Mucosa of descending colon (tissue), 3 donors: ENCODE measurements at places on chromosomes 7 and 10.
A peak's percentile ranks its signal among the peaks of the same experiment; 100 is the strongest.

DNA sequence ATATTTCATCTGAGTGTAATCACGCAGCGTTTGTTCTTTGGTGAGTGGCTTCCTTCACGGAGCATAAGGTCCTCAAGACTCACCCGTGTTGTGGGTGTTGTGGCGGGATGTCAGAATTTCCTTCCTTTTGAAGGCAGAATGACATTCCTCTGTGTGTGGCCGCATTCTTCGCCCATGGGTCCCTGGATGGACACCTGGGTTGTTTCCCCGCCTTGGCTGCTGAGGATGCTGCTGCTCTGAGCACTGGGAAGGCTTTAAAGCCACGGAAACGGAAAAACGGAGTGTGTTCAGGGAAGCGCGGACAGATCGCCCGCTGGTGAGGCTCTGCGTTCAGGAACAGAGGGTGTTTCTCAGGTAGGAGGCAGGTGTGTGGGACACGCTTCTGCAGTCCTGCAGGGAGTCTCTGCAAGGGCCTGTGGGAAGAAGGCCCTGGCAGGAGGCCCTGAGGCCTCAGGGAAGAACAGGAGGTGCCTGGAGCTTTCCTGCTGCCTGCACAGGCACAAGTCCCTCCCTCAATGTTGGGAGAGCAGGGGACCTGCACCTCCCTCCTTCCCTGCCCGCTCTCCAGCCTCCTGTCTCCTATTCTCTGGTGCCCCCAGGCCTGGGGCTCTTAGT is 35.7 kb upstream of the SHH start:
- DNase-seq = no peak

DNA sequence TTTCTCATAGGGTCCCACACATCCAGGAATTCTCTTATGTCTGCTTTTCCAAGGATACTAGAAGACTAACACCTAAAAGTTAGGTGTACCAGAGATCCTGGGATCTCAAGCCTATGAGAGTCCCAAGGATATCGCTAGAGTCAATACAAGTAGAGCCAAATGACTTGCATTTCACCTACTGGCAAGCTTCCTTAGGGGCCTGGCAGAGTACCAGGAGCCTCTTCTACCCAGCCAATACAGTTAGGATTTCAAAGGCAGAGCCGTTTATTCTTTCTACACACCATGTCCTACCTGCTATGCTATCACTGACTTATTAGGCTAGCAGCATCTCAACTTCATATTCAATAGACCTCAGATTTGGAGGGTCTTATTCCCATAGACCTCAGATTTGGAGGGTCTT is 53.5 kb upstream of the UNC5B start:
- DNase-seq = no peak

DNA sequence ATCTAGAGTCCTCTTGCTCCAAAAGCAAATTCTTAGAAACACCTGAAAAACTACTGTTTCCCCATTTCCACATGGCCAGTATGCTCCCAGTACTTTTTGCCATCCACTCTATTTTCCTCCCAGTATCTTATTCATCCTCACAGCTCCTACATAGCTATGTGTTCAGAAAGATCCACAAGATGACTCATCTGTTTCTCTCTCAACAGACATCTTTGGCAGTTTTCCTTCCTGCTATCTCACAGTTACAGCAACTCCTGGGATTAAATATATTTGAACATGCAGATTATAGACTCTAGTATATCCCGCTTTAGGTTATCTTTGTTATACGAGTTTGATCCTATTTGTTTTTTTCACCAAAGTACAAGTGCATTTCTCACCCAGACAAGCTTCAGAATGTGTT is 675.6 kb upstream of the POT1 start:
- DNase-seq = no peak

- no peak for DNase-seq
Measured at GRCh38 chr7:51111241-51111940, 205.2 kb downstream of the COBL start.

- no peak for DNase-seq
Measured at GRCh38 chr7:22146961-22147512, 201.3 kb upstream of the CDCA7L start.

DNA sequence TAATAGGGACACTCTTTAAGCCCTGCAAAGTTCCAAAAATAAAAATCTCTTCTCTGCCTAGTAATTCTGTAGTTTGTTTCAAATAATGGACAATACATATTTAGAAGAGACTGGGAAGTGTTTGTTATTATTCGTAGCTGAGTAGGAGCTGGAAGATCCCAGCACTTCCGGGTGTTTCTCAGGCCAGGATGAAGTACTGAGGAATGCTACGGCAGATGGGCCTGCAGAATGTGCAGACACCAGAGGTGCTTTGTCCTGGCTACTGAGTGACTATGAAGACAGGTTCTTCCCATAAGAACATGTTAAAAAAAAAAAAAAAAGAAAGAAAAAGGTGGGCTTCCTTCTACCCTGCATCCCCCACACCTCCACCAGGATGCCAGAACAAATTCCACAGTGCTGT is 36.1 kb downstream of the ETV1 start:
- no peak for DNase-seq

GRCh38 chr10:42795701-42796100 is 13.1 kb downstream of the BMS1 start:
- DNase-seq = no peak

GRCh38 chr10:22301193-22301592 is 15.0 kb upstream of the COMMD3 start:
- no peak for DNase-seq

DNA sequence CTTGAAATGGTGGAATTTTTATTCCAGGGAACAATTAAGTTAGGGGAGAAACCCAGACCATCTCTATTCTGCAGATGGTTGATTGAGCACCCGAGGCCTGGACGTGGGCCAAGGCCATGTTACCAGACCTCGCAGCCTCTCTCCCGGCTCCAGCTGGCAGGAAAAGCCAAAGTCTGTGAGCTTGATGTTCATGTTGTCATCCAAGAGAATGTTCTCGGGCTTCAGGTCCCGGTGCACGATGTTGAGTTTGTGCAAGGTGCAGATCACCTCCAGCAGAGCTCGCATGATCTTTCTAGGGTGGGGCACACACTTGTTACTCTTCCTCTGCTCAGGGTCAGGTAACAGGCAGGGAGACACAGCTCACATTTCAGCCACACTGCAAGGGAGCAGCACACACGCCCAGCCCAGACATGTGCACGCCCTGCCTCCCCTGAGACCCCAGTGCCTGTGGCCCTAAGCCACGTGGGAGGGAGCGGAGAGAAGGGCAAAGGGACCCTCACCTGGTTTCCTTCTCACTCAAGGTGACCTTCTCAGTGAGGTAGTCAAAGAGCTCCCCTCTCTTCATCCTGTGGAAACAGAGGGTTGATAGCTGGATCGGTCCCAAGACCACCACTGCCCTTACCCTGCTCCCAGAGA is 9.5 kb downstream of the PHKG1 start:
- DNase-seq = no peak

DNA sequence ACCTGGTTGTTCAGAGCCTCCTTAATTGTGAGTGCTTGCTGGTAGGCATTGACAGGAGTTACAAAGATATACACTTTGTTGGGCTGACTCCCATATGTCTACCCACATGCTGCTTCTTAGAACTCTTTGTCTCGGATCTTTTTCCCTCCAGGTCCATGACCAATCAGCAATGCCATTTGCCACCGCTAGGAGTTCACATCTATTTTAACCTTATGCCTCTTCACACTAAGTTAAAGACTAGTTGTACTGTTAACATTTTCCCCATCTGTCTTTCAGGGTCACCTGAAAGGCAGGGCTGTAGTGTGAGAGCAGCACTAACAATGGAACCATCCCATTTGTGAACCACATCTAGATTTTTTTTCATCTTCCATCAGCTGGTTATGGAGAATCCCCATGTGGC is 226.7 kb upstream of the NPY start:
- DNase-seq = no peak

- no peak for DNase-seq
Measured at GRCh38 chr10:21732067-21732772, 198.2 kb downstream of the MLLT10 start.

GRCh38 chr7:134396031-134396430 is 62.9 kb downstream of the AKR1B1 start:
- DNase-seq = no peak

GRCh38 chr10:33876584-33877400 is 542.3 kb upstream of the NRP1 start:
- no peak for DNase-seq

DNA sequence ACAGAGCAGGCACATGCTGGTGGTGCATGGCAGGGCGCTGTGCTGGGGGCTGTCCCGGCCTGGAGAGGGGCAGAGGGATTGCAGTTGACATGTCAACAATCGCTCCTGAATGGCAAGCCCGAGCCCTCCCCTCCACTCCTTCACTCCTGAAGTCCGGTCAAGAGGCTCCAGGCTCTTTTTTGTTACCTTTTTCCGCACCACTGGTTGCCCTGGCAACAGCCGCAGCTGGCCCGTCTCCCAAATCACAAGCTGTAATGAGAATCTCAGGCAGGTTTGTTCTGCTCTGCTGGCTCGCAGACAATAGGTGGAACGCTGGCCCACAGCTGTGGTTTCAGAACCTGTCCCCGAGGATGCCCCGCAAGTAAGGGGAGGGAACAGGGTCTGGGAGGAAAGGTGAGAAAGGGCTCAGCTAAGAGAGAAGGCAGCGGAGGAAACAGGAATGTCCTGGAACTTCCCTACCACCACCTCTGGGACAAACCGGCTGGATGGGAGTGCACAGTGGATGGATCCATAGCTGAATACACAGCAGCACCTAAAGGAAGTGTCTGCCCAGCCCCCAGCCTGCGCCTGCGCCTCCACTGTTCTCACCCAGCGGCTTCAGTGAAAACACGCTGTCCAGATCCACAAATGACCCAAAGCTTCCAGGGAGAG is 58.9 kb downstream of the CALML3 start:
- DNase-seq = peak; percentile 64

- DNase-seq = no peak
Measured at GRCh38 chr10:1390200-1390599, 334.0 kb downstream of the WDR37 start.

- DNase-seq = no peak
Measured at GRCh38 chr7:5671046-5671445, 110.4 kb downstream of the RNF216 start.

DNA sequence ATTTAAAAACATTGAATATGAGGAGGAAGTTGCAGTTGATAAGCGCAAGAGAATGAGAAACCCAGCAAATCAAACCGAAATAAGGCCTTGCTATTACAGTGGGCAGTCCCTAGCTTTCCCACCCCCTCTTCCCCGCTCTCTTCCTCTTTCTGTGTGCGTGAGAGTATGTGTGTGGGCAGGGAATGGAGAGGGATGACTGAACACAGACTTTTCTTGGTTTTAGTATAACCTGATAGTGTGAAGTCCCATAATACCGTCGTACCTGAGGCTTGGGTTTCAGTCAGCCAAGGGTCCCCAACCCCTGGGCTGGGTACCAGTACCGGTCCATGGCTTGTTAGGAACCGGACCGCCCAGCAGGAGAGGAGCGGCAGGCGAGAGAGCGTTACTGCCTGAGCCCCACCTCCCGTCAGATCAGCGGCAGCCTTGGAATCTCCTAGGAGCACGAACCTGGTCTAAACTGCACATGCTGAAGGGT is 255.3 kb downstream of the CELF2 start:
- no peak for DNase-seq

DNA sequence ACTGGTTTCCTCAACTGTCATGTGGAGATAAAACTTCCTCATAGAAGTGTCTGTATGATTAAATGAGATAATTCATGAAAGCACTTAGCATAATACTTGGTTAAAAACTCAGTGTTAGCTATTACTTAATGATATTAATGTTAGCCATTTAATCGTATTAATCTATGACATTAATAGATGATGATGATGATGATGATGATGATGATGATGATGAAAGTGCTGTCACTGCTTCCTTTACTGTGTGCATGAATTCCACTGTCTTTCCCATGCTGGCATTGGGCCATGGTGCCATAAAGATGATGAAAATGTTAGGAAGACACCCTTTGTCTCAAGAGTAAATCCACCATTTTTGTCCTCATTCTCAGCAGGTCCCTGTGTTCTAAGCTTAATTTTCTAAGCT is 75.8 kb downstream of the VPS50 start:
- no peak for DNase-seq

DNA sequence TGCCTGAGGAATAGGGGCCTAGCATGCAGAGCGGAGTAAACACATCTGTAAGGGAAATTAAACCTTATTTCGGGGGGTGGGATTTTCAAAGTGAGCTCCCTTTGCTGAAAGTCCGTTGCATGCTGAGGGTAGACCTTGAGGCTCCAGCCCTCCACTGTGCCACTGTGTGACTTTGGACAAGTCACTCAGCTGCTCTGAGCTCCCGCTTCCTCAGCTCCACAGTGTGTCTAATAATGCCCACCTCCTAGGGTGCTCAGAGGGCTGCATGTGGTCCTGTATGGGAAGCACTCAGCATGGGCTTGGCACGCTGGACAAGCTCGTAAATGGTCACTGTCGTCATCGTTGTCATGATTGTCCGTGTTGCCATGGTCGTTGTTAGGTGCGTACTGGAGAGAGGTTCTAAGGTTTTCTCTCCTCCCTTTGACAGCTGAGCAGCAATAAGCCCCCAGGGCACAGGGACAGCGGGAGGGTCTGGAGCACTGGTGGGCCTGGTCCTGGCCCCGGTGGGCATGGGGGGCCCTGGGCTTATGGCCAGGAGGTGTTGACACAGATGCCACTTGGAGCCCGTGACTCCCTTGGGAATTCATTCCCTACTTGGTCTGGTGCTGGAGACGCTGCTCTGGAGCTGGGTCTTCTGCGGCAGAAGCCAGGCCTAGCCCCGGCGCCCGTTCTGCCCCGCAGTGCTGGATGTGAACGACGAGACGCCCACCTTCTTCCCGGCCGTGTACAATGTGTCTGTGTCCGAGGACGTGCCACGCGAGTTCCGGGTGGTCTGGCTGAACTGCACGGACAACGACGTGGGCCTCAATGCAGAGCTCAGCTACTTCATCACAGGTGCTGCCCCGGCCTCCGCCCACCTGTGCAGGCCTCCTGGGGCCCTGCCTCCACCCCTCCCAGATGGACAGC is 13.1 kb downstream of the C10orf105 start:
- DNase-seq = no peak

DNA sequence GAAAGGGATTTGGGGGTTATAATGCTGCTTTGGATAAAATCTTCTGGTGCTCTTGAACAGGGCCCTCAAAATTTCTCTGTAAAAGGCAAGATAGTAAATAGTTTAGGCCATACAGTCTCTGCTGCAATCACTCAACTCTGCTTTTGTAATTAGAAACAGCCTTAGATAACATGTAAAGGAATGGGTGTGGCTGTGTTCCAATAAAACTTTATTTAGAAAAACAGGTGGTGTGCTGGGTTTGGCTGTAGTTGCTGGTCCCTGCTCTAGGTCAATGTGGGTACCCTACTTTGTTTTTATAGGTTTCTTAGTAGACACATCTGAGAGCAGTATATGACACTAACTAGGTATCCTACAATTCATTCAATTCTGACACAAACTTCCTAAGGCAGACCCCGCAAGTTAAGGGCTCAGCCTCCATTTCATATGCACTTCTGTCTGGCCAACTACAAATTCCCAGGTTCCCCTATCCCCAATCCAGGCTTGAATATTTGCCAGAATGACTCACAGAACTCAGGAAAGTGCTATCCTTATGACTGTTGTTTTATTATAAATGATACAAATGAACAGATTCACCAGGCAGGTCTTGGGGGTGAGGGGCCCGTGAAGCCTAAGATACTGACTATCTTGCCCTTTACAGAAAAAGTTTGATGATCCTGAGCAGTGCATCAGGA is 349.9 kb downstream of the RPS24 start:
- DNase-seq = no peak
